ENCODE measurements at places on chromosomes 4 and X.

- H3K27me3 ChIP-seq: no peaks in the 10 kb centered on the region
- DNase-seq: no peak
These were observed 57.7 kb upstream of the ATXN3L start for GRCh38 chrX:13377550-13377934.

DNA sequence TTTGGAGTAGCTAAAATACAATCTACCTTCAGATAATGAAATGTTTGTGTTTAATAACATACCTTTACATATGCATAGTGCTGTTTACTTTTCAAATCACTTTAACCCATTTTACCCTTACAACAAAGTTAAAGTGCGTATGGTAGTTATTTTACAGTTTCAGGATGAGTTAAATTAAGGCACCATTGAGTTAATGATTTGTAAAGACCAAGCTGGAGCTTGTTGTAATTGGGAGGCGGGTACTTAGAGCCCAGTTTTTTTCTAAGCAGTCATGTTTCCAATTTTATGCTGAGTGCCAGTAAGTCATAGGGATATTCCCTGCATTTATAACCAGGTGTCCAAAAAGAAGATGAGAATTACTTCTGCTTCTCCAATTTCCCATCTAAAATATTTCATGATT is 84.2 kb upstream of the NRK start:
- H3K27me3 ChIP-seq: no peaks in the 10 kb centered on the region
- no peaks in the 10 kb centered on the region for H3K36me3 ChIP-seq
- no peak overlapping the region for H3K4me3 ChIP-seq
- DNase-seq: no peak

DNA sequence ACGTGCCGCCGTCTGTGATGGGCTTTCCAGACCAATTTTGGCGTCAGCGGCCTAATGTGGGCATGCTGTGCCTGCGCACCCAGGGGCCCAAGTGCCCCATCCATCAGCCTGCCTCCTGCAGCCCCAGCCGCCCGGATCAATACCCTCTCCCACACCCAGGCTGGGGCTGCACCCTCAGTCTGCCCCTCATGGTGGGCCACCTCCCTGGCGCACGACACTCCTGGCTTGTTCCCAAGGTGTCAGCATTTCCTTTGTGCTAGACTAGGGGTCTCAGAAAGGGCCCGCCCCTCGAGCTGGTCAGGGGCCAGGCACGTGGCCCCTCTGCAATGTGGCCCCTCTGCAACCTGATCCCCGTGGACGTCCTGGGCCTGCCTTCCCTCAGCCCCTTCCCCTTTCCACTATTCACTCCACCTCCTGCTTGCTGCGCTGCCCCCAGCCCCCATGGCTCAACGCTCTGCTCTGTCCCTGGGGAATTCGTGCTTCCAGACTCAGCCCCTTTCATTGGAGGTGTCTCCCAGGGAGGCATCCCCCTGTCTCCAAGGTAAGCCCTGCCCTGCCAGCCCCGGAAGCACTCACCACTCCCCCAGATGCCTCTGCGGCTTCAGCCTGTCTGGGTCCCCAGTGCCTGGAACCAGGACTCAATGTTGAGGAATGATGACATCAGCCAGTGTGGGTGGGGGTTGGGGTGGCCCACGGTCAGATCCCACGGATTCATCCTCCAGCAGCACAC is 130.8 kb downstream of the HMX1 start:
- no peak overlapping the region for H3K4me3 ChIP-seq
- no peaks in the 10 kb centered on the region for H3K4me1 ChIP-seq
- no peaks in the 10 kb centered on the region for H3K27me3 ChIP-seq
- H3K27ac ChIP-seq: no peak overlapping the region
- DNase-seq: no peak

- H3K27ac ChIP-seq: no peak overlapping the region
- no peak overlapping the region for H3K4me3 ChIP-seq
- H3K27me3 ChIP-seq: peaks cover 3% of the 10 kb centered on the region
- no peak for DNase-seq
These were observed 25.0 kb upstream of the CWH43 start for GRCh38 chr4:48960988-48961635.

DNA sequence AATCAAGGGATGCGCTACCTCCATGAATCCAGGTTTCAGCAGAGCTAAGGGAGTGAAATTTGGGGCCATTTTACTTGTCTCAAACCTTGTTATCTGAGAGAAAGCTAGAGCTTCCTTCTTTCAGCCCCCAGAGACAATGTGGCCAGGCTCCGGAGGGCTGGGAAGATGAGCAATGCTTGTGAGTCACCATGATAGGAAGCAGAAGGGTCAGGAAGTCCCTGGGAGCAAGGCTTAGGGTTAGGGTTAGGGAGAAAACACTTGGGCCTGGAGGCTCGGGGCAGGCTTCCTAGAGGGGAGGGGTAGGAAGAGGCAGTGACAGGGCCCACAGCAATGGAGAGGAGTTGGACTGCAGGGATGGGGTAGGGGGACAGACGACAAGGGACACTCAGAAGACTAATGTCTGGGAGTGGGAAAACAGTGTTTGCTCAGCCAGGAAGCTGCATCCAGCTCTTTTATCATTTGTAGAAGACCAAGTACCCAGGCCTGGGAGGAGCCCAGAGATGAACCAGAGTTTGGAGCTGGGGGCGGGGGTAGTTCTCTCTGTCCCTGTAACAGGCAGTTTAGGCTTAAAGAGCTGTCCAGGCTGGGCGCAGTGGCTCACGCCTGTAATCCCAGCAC is 16.4 kb upstream of the PORCN start:
- no peaks in the 10 kb centered on the region for H3K4me1 ChIP-seq
- no peak overlapping the region for H3K27ac ChIP-seq
- H3K36me3 ChIP-seq: peaks cover under 1% of the 10 kb centered on the region
- DNase-seq: no peak
- H3K27me3 ChIP-seq: peaks cover 7% of the 10 kb centered on the region
- H3K4me3 ChIP-seq: no peak overlapping the region

DNA sequence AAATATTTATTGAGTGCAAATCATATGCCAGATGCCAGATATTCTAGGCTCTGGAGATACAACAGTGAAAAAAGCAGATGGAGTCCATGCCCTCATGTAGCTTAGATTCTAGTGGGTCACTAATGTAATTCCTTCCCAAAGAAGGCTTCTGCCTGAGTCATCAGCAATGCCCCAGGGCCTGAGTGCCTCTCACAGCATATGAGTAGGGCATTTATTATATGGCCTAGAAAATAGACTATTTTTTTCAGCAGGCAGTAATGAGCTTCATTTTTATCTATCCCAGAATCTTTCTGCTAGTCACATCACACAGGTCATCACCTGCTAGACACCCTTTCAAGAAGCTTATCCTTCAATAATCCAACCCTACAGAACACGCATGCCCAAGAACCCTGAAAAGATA is 22.3 kb downstream of the TMEM31 start:
- no peak overlapping the region for H3K4me3 ChIP-seq
- DNase-seq: no peak
- H3K4me1 ChIP-seq: peaks cover 3% of the 10 kb centered on the region
- H3K27ac ChIP-seq: no peak overlapping the region
- H3K27me3 ChIP-seq: peaks cover 4% of the 10 kb centered on the region

GRCh38 chrX:87005183-87005582 is 512.4 kb upstream of the KLHL4 start:
- H3K27me3 ChIP-seq: no peaks in the 10 kb centered on the region
- H3K4me1 ChIP-seq: no peaks in the 10 kb centered on the region
- H3K27ac ChIP-seq: no peak overlapping the region
- H3K36me3 ChIP-seq: no peaks in the 10 kb centered on the region
- H3K4me3 ChIP-seq: no peak overlapping the region

DNA sequence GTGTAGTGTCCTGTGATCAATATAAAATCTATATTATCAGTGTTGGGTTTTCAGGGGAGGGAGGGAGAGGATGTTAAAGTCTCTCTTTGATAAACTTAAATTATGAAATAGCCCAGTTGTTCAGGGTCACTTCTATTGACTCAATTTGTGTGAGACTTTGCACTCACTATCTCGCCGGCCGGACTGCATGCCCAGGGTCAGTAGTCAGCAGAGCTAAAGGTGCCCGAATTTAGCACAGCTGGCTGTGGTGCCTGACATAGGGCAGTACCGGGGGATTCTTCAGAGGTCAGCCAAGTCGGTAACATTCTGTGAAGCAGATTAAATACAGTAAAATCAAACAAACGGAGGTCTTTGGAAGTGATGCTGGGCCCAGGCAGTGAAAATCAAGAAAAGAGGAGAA is 19.2 kb downstream of the GABRQ start:
- no peaks in the 10 kb centered on the region for H3K36me3 ChIP-seq
- no peak for DNase-seq
- peaks cover 8% of the 10 kb centered on the region for H3K27me3 ChIP-seq
- no peaks in the 10 kb centered on the region for H3K4me1 ChIP-seq
- H3K27ac ChIP-seq: no peak overlapping the region

GRCh38 chr4:13982010-13982409 is 354.5 kb upstream of the BOD1L1 start:
- no peak overlapping the region for H3K4me3 ChIP-seq
- no peak for DNase-seq
- no peaks in the 10 kb centered on the region for H3K36me3 ChIP-seq
- H3K27me3 ChIP-seq: peaks cover 3% of the 10 kb centered on the region

- DNase-seq: no peak
- H3K27me3 ChIP-seq: no peaks in the 10 kb centered on the region
- no peak overlapping the region for H3K27ac ChIP-seq
- peaks cover 3% of the 10 kb centered on the region for H3K36me3 ChIP-seq
These were observed 124.5 kb downstream of the CFAP299 start for GRCh38 chr4:80459918-80460473.

GRCh38 chr4:84878090-84878489 is 88.4 kb downstream of the WDFY3 start:
- no peaks in the 10 kb centered on the region for H3K4me1 ChIP-seq
- H3K27me3 ChIP-seq: no peaks in the 10 kb centered on the region

DNA sequence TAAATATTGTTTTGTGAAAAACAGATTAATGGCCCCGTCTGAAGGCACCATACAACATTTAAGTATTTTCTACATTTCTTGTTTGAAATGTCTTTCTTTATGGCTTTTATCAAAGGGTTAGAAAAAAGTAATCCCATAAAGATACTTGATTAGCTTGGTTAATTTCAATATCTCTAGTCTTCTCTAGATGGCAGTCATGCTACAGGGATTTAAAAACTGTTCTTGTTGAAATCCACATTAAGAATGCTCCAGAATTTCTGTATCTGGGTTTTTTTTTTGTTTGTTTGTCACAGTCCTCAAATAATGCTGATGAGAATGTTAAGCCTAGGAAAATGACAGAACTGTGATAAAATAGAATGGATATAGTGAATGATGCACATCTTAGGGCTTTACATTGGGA is 109.0 kb upstream of the AADAT start:
- H3K27me3 ChIP-seq: no peaks in the 10 kb centered on the region
- H3K36me3 ChIP-seq: no peaks in the 10 kb centered on the region
- DNase-seq: no peak
- H3K4me3 ChIP-seq: no peak overlapping the region
- H3K27ac ChIP-seq: no peak overlapping the region

DNA sequence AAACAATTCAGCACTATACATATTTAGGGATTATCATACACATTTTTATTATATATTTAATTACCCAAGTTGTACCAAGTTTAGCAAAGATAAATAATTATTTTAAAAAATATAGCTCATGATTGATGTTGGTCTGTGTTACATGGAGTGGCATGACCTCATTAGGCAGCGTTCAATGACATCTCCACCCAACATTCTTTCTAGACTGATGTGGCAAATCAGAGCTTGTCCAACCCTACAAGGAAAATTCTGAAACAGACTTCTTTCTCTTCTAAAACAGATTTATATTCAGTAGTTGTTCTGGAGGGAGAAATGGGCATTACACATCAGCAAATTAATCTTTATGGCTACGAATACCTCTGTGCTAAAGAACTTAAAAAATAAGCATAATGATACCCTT is 189.7 kb downstream of the PDGFC start:
- DNase-seq: no peak
- H3K27ac ChIP-seq: no peak overlapping the region
- no peaks in the 10 kb centered on the region for H3K27me3 ChIP-seq
- H3K4me1 ChIP-seq: no peaks in the 10 kb centered on the region
- no peak overlapping the region for H3K4me3 ChIP-seq

- DNase-seq: no peak
- H3K4me3 ChIP-seq: no peak overlapping the region
- H3K27ac ChIP-seq: no peak overlapping the region
- no peaks in the 10 kb centered on the region for H3K36me3 ChIP-seq
These were observed 34.2 kb downstream of the CCDC149 start for GRCh38 chr4:24878636-24879016.

GRCh38 chr4:139801895-139802294 is 136.3 kb downstream of the MGST2 start:
- H3K27ac ChIP-seq: no peak overlapping the region
- peaks cover 4% of the 10 kb centered on the region for H3K27me3 ChIP-seq
- H3K36me3 ChIP-seq: no peaks in the 10 kb centered on the region
- DNase-seq: no peak

DNA sequence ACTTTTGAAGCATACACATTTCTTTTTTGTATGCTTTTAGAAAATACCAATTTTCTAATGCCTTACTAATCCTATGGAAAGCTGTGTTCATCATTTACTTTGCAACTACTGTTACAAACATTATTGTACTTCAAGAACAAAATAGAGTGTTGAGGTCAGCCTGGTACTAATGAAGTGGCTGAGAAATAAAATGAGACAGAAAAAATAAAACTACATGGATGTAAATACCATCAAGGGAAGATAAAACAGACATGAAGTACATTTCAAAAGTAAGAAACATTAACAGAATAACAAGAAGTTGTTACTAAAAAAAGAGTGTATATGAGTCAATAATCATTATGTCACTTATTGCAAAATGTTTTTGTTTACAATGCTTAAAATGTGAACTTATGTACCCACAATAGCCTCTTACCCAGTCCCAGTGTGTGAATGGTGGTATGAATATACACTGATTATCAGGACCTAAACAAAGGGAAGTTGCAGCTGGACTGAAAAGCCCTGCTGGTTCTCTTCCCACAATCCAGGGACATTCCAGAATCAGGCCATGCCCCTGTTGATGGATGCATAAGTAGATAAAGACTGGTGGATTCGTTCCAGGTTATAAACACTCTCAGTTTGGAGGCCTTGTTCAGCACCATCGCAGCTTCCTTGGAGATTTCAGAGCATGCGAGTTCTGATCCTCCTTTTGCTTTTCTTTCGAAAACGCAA is 2.4 kb upstream of the CSN3 start:
- no peak for DNase-seq
- no peaks in the 10 kb centered on the region for H3K36me3 ChIP-seq

GRCh38 chr4:183205709-183206108 is 106.7 kb downstream of the WWC2 start:
- no peaks in the 10 kb centered on the region for H3K36me3 ChIP-seq
- no peaks in the 10 kb centered on the region for H3K4me1 ChIP-seq
- H3K4me3 ChIP-seq: no peak overlapping the region

DNA sequence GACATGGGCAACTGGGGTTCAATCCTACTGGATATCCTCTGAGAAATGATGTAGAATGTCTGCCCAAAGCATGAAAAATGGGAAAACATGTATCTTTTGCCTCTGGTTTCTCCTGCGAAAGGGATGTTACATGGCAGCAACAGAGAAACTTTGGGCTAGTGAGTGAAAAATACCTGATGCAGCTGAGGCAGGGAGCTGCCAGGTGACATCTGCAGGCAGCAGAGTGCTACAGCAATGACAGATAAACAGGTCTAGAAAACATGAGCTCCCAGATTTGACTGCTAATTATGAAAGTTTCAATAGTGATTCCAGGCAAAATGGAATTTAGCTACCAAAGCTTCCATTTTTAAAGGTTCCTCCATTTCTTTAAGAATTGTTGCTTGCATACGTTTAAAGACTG is 4.8 kb upstream of the CXCL1 start:
- no peak for DNase-seq
- H3K4me3 ChIP-seq: no peak overlapping the region
- H3K27ac ChIP-seq: no peak overlapping the region

- DNase-seq: no peak
- no peaks in the 10 kb centered on the region for H3K36me3 ChIP-seq
- no peaks in the 10 kb centered on the region for H3K4me1 ChIP-seq
- no peaks in the 10 kb centered on the region for H3K27me3 ChIP-seq
- H3K4me3 ChIP-seq: no peak overlapping the region
- no peak overlapping the region for H3K27ac ChIP-seq
These were observed 203.6 kb downstream of the LDB2 start for GRCh38 chr4:16694884-16695276.

Data from activated naive CD4-positive, alpha-beta T cell treated with anti-CD3 and anti-CD28 coated beads, Interleukin-2, amount 10 ng/mL, durations not matched to agents 7 days and 5 days (primary cell).